ENCODE measurements at places on chromosomes 5 and 9. TPM values are rescaled to one million over a fixed set of nuclear protein-coding genes. Genes with fewer than 3 reads are reported as not detected.
A peak's percentile ranks its signal among the peaks of the same experiment; 100 is the strongest.

DNA sequence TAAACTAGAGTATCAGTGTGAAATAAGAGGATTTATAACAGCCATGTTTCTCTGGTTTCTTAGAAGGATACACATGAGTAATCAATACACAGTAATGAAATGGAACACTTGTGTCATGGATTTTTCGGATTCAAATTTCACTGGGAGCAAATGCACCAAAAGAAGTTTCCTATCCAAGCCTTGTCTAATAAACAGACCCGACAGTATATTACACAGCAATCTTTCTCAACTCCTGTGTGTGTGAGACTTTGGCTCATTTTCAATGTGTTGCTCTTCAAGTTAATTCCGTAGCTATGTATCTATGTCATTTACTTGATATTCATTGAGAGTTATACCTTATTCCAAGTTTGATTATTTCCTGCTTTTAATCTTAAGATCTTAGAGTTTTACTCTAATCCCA lies 930.2 kb downstream of the MAT2B start:
- DNase-seq, result no peak

DNA sequence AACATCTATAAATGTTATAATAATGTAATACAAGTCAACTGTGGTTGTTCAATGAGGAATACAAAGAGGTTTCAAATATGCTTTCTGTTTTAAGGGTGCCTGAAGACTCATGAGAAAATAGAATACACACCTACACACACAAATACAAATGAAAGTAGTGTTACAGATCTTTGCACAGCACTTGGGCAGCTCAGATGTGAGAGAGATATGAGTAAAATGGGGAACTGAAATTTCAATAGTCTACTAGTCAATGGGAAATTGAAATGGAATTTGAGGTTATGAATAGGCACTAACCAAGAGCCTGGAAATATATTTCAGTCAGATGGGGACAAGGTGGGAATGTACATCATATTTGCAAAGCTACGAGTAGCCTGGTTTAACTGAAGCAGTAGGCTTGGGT lies 96.6 kb downstream of the ISL1 start:
- DNase-seq, result no peak

DNA sequence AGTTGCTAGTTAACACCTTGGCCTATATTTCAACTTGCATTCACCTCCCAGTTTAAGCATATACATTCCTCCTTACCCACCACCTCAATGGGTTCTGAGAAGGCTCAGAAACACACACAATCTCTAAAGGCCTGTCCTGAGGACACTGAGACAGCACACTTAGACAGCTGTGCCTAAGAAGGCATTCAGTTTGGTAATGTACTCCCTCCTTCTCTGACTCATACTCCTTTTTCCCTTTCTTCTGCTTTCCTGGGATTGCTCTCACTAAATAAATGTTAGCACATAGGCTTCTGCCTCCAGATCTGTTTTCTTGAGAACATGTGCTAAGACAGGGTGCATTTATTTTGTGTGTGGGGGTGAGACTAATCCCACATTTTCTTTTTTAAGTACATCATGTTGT lies 456.8 kb upstream of the CDH6 start:
- DNase-seq, result no peak

- no peak for DNase-seq
Measured at GRCh38 chr5:53035868-53036381, 46.8 kb downstream of the ITGA2 start.

GRCh38 chr5:122367456-122367855 lies 55.4 kb downstream of the SNCAIP start:
- DNase-seq, result no peak

- DNase-seq, result no peak
Measured at GRCh38 chr9:132641216-132641615, 28.6 kb downstream of the DDX31 start.

GRCh38 chr5:95901676-95902627 lies 59.7 kb downstream of the ELL2 start:
- no peak for DNase-seq

DNA sequence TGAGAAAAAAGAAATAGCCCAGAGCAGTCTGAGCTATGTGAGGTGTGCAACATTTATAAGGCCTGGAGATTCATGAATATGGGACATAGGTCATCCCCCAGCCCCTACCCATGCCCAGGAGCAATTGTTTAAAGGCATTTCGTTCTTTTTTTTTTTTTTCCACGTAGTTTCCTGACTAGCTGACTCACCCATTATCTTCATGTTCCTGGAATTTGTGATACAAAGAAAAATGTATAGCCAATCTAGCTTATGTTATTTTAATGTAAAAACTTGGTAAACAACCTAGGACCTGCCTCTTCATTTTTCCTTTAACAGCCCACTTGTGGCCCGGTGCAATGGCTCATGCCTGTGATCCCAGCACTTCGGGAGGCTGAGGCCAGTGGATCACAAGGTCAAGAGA lies 81.3 kb downstream of the OSTF1 start:
- no peak for DNase-seq

DNA sequence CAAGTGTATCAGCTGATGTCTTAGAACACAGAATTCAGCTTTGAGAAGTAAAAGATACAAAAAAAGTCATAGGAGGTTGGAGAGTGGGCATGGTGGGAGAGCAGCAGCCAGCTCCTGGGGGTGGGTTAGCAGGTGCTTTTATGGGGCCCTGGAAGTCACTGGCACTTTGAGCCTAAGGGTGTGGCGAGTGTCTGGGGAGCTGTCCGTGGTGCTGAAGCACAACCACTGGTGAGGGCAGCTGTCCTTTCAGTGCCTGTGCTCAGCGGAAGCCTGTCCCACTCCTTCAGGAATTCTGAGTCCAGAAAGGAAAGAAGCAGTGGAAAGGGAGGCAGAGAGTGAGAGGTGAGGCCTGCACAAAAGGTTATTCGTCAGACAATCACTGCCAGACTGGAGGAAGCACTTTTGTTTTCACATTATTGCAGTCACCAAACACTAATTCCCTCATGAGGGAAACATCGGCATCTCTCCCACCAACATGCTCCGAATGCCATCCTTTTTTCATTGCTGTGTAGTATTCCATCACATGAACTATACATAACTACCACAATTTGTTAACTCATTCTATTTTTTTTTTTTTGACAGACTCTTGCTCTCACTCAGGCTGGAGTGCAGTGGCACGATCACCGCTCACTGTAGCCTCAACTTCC lies 59.4 kb upstream of the RAPGEF1 start:
- peak; percentile 25 for DNase-seq

DNA sequence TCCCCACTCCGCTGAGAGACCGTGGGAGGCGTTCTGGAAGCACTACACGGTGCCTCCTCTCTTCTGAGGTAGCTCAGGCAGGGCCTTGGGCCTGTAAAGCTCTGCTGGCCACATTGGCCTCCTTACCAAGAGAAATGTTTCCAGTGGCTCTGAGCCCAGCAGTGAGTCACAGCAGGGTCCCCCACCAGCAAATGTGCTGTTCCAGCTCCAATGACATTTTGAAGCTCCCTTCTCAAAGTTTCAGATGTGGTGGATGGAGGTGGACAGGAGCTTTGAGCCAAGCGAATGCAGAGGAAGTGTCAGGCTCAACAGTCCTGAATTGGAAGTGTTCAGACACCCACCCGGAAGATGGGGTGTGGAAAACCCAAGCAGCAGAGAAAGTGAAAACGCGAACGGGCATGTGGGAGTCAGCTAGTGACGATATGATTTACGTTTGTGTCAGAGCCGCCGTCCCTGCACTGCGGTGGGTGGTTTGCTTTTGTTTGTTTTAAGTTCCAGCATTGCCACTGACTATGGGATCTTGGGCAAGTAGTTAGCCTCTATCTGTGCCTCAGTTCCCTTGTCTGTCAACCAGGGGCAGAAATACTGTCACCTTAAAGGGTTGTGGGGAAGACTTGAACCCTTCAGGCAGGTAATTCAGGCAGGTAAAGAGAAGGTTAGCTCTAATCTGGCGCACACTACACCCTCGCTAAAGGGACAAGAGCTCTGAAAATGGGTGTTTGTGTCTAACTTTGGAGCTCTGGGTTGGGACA lies 38.2 kb downstream of the C5orf15 start:
- no peak for DNase-seq

- DNase-seq, result no peak
Measured at GRCh38 chr9:34638138-34638445, 505 bp upstream of the SIGMAR1 start.

DNA sequence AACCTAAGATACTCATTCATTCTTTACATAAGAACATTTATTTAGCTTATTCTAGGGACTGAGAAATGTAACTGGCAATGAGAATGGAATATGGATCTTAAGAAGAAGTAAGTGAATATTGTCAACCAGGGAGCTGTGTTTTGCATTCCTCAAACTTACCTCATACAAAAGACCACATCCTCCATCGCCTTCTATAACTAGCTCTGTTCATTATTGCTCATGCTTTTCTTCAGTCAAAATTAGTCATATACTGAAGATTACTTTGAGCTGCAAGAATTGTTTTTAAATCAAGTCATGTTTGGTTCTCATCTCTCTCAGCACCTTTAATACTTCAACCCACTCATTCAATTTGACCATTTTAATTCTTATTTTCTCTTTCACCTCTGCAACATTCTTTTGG lies 140.3 kb upstream of the RASA1 start:
- no peak for DNase-seq

GRCh38 chr5:129554134-129554904 lies 94.2 kb downstream of the ADAMTS19 start:
- DNase-seq, result no peak

- no peak for DNase-seq
Measured at GRCh38 chr5:107470295-107470582, 200.5 kb downstream of the EFNA5 start.

DNA sequence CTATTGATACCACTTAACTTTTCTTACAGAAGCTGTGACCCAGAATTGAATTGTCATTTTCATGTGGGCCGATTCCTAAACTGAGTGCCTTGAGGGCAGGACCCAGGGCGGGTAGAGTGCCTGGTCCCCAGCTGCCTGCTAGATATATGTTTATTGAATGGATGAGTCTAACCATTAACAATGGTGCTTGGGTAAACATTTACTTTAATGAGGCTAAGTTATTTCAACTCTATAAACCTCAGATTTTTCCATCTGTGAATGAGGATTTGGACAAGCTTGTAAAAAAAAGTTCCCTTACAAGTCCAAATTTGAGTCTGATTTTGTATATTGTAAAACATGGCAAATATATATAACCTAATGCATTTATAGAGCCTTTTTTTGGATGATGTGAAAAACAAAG lies 181.8 kb upstream of the ELL2 start:
- no peak for DNase-seq

DNA sequence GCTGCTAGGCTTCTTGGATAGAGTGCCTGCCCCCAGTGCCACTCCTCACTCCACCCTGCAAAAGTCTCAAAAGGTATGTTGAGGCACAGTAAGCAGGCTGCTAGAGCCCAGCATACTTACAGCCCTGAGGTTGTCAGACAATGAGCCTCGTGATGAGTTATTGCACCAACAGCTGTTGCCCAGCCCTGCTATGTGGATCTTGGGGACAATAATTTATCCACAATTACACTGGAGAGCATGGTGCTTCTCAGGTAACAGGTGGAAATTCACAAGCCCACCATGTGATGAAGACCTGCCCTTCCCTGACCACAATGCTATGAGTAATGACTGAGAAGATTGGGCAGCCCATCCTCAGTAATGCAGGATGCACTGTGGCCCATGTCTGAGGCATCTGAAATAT lies 36.5 kb downstream of the KCNIP1 start:
- no peak for DNase-seq

- DNase-seq, result peak; percentile 55
Measured at GRCh38 chr9:101736717-101737116, 1.7 kb downstream of the GRIN3A start.

DNA sequence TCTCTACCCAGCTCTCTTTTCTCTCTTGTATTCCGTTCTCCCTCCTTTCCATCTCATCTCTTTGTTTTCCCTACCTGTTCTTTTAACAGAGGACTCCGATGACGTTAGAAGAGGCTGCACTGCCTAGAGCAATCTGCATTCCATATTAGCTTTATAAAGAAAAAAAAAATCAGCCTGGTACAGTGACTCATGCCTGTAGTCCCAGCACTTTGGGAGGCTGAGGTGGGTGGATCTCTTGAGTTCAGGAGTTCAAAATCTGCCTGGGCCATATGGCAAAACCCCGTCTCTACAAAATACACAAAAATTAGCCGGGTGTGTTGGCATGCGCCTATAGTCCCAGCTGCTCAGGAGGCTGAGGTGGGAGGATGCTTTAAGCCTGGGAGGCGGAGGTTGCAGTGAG lies 49.0 kb downstream of the DAPK1 start:
- DNase-seq, result no peak

- DNase-seq, result no peak
Measured at GRCh38 chr9:81002242-81002641, 687.1 kb downstream of the TLE1 start.

- DNase-seq, result no peak
Measured at GRCh38 chr5:168778536-168778935, 199.4 kb upstream of the PANK3 start.

GRCh38 chr9:84277646-84278045 lies 62.9 kb downstream of the SLC28A3 start:
- DNase-seq, result no peak

DNA sequence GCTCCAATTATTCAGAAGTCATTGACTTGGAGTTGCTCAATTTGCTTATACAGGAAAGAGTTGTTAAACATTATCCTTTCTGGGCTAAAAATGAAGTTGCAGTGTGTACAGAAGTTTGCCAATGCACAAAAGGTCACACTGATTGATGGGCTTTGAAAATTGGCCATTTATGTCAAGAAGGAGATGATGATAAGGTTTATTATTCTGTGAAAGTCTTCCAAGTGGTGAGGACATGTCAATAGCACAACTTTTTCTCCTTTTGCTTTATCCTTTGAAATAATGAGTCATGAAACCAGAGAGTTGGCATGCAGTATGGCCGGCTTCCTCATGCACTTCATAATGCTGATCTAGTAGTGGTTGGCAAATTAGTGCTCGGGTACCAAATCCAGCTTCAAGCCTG lies 848.5 kb upstream of the WWC1 start:
- DNase-seq, result peak; percentile 6

- no peak for DNase-seq
Measured at GRCh38 chr5:4651806-4652565, 488.1 kb upstream of the ADAMTS16 start.

VLDLR gene
- polyA plus RNA-seq, result 23.0 TPM

GPR150 gene
- polyA plus RNA-seq, result not detected

NR2F1 gene
- 201 TPM for polyA plus RNA-seq

ABCA1 gene
- polyA plus RNA-seq, result 12.2 TPM

HARS2 gene
- polyA plus RNA-seq, result 52.4 TPM

MLANA gene
- polyA plus RNA-seq, result 1.1 TPM

INSL6 gene
- polyA plus RNA-seq, result 0.73 TPM

DMRTA1 gene
- polyA plus RNA-seq, result 3.0 TPM

EQTN gene
- polyA plus RNA-seq, result 0.50 TPM

DAP gene
- polyA plus RNA-seq, result 119 TPM

TMC1 gene
- 0.44 TPM for polyA plus RNA-seq

SAXO1 gene
- 0.19 TPM for polyA plus RNA-seq

EMB gene
- 8.0 TPM for polyA plus RNA-seq

TSSK1B gene
- not detected for polyA plus RNA-seq

Data from right lung (tissue), 10 donors.